Left colon (tissue), 2 donors: ENCODE measurements at places on chromosomes 1 and 21.
A peak's percentile ranks its signal among the peaks of the same experiment; 100 is the strongest.

GRCh38 chr1:223001653-223002634 lies 141.1 kb downstream of the TLR5 start:
- DNase-seq, result no peak

DNA sequence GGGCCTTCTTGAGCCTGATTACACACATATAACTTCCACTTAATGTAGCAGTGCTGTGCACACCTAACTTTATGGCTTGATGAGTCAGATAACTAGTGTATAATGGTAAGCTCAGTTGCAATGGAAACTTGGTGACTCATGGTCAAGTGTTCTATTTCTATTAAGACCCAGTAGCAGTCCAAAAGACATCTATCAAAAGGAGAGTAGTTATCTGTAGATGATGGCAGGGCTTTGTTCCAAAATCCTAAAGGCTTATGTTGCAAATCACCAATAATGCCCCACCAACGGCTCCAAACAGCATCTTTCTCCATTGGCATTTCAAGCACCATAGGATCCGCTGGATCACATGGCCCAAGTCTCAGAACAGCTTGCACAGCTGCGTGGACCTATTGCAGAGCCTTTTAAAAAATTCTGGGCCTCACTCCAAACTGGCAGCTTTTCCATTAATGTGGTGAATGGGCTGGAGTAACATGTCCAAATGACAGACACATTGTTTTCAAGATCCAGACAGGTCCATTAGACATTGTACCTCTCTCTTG lies 566.8 kb upstream of the USP24 start:
- peak; percentile 32 for DNase-seq

- no peak for DNase-seq
These were observed 118.3 kb downstream of the OLFML2B start for GRCh38 chr1:161905269-161905884.

- no peak for DNase-seq
These were observed 34.1 kb downstream of the DDX20 start for GRCh38 chr1:111789666-111790316.

- no peak for DNase-seq
These were observed 138.3 kb downstream of the PTGER3 start for GRCh38 chr1:70909262-70909822.

DNA sequence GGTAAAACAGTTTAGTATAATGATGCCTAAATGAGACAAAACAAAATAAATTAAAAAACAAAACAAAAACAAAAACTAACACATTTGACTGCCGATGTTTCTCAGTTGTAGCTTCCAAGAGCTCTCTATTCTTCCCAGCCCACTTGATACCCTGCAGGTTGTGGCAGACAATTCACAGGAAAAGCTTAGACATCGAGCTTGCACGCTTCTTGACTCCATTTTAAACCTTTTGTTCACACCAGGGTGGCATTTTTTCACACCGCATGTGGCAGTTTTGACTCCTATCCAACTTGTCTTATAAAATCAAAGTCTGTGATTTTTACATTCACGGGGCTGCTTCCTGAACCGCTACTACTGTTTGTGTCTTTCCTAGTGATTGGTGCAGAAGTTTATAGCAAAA lies 575.9 kb downstream of the USP25 start:
- no peak for DNase-seq

- DNase-seq, result peak; percentile 66
These were observed 4.1 kb downstream of the EFHD2 start for GRCh38 chr1:15413563-15414444.

DNA sequence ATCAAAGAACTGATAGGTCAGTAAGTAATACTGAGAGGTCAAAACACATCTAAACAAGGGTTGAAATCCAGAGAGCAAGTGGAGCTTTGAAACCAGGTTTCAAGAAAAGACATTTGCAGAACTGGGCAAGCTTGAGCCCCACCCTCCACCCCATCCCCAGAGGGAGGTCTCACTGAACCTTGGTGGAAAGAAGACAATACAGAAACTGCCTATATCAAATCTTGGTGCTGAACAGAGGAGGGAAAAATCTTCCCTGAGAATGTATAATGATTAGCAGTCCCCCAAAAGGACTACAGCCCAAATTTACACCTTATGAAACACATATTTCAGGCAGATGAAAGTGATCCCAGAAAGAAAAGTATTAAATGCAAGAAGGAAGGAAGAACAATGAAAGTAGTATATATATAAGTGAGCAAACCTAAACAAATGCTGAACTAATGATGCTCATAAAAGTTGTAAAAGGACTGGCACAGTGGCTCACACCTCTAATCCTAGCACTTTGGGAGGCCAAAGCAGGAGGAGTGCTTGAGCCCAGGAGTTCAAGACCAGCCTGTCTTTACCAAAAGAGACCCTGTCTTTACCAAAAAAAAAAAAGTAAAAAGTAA lies 12.4 kb downstream of the ZBTB17 start:
- DNase-seq, result no peak

GRCh38 chr21:41377715-41378114 lies 15.9 kb downstream of the MX2 start:
- DNase-seq, result no peak

DNA sequence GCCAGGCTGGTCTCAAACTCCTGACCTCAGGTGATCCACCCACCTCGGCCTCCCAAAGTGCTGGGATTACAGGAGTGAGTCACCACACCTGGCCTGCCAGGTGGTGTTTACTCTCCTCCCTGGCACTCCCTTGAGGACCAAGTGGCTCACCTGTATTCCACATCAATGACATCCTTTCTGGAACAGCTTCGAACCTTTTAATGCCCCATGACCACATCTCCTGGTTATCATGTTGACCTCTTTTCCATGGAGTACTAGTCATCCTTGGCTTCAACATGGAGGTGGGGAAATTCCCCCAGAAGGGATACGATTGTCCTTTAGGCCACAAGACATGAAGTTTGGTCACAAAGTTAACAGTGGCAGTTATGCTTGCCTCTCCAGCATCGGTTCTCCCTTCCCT lies 66.9 kb downstream of the CDC7 start:
- no peak for DNase-seq

DNA sequence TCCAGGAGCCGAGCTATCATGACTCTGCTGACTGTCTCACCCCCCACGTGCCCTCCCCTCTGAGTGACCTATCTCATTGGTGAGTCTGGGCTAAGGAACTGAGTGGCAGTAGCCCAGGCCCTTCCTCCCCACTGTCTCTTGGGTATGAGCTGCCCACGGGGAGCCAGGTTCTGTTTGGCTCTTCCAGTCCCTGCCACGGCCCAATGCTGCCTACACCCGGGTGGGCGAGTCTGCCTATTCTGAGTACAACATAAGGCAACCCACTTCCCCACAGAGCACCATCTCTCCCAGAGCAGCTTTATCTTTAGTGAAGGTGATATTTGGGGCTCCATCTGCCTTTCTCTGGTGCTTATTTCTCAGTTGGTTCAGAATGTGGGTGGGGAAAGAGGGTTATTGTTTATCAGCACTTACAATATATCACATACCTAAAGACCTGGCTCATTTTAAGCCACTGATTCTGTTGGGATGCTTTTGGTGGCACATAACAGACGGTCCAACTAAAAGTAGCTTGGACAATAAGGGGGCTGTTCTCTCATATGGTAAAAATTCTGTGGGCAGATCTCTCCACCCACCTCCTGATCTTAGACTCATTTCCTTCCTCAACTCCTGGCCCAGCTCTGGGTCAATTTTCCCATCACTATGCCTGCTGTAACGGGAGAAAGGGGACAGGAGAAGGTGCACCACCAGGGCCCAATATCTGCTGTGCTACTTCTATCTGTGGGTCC lies 27.7 kb upstream of the VWA5B1 start:
- DNase-seq, result no peak

DNA sequence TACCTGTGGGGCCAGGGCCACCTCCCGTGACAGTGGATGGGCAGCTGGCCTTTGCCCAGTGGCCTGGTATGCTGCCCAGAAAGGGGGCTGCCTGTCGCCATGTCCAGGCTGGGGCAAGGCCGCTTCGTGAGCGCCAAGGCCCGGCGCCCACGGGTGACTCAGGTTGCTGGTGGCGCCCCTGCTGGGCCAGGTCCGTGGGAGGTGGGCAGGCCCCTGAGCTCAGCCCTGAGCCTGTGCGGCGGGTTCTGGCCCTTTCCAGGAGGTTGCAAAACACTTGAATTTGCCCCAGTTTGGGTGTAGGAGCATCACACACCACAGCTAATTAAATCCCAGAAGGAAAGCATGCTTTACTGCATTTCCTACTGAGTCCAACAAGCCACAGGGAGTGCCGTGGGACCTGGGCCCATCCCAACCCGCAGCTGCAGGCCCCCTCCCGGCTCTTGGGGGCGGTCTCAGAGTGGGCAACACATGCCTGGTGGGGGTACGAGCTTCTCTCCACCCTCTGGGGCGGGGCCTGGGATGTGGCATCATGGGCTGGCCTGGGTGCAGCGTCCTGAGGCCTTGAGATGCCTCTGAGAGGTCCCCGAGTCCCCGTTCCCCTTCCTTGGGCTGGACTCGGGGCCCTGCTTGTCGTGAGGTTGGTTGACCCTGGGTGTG lies 159.8 kb downstream of the PEX14 start:
- no peak for DNase-seq

DNA sequence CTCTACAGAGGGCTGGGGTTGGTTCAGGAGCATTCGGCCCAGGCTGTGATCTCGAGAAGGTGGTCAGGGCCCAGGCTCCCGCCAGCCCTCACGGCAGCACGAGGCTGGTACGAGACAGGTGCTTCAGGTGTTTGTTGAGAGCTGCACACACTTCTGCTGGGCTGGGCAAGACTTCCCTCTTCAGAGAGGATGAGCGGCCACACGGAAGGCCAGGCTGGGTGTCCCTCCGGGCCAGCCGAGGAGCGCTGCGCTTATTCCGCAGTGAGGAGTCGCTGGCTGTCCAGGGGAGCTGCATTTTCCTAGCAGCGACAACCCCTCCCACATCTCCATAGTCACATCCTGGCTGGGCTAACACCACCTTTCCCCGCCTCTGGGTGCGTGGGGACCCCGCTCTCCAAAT lies 50.5 kb downstream of the PDE9A start:
- DNase-seq, result no peak

GRCh38 chr1:2241820-2242219 lies 13.7 kb downstream of the SKI start:
- no peak for DNase-seq

DNA sequence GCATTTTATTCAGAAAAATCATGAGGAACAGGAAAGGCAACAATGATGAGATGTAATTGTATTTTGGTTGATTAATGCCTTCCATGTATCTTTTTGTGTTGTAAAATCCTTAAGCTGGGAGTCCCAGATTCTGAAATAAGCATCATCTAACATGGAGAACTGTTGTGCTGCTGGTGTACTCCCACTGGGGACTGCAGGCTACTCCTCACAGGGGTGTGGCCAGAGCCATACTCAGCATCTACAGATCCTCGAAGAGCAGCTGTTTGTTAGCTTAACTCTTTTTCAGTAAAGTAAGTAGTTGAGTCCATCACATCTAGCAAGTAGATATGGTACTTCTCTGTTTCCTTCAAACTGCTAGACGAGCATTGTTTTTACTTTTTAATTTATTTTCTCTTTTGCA lies 358.0 kb downstream of the BRINP3 start:
- DNase-seq, result no peak

GRCh38 chr1:246947255-246947654 lies 15.5 kb upstream of the AHCTF1 start:
- no peak for DNase-seq

DNA sequence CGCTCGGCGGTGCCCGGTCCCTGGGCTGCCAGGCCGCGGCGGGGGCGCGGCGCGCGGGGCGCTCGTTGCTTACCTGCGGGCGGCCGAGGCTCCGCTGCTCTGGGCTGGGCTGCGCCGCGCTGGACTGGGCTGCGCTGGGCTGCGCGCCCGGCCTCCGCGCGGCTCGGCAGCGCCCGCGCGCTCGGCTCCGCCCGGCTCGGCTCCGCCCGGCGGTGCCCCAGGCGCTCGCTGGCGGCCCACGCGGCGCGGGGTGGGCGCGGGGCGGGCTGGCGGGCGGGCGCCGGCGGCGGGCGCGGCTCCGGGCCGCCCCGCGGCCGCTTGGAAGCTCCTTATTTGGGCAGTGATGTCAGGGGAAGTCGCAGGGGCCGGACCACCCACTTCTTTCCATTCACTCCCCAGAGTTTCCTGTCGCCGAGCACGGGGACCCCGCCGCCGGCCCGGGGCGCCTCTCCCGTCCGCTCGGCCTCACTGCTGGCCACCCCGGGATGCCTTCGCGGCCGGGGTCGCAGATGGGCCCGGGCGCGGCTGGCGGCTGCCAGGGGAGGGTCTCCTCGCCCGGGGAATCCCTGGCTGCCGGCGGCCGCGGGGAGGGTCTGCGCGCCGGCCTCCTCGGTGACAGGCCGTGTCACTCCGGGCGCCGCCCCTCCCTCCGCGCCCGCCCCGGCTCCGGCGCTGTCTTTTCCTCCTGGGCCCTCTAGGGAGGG lies 177.7 kb upstream of the EDN2 start:
- DNase-seq, result peak; percentile 59

DNA sequence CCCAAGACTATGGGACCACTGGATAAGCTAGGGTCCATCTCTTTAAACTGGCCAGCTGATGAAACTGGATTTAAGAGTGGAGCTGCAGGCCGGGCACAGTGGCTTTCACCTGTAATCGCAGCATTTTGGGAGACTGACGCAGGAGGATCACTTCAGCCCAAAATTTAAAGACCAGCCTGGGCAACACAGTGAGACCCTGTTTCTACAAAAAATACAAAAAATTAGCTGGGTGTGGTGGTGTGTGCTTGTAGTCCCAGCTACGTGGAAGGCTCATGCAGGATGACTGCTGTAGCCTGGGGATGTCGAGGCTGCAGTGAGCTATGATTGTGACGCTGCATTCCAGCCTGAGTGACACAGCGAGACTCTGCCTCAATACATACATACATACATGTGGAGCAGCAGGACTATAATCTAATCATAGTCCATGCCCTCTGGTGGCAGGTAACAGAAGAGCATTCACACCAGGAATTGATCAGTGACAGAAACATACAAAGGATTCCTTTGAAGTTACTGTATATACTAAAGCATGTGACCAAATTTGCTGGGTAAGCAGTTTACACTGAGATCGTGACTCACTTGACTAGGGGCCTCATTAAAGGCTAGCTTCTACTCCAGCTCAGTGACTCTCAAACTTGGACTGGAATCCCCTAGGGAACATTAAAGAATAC lies 101.5 kb upstream of the SLFNL1 start:
- DNase-seq, result peak; percentile 41

GRCh38 chr21:37455504-37455911 lies 88.9 kb downstream of the DYRK1A start:
- DNase-seq, result no peak

GRCh38 chr1:154416471-154417337 lies 11.6 kb downstream of the IL6R start:
- DNase-seq, result no peak

DNA sequence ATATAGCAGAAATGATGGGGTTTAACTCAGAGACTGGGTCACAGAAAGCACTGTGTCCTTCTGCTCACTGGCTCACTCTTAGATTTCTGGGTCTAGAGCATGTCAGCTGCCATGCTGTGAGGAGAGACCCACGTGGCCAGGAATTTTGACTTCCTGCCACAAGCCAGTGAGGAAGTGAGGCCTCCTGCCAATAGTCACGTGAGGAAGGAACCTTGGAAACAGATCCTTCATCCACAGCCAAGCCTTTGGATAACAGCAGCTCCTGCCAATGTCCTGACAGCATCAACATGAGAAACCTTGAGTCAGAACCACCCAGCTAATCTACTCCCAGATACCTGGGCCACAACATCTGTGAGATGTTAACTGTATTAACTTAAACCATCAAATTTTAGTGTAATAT lies 114.5 kb upstream of the PLPPR5 start:
- DNase-seq, result no peak
